ENCODE measurements at places on chromosomes 5 and 9.

DNA sequence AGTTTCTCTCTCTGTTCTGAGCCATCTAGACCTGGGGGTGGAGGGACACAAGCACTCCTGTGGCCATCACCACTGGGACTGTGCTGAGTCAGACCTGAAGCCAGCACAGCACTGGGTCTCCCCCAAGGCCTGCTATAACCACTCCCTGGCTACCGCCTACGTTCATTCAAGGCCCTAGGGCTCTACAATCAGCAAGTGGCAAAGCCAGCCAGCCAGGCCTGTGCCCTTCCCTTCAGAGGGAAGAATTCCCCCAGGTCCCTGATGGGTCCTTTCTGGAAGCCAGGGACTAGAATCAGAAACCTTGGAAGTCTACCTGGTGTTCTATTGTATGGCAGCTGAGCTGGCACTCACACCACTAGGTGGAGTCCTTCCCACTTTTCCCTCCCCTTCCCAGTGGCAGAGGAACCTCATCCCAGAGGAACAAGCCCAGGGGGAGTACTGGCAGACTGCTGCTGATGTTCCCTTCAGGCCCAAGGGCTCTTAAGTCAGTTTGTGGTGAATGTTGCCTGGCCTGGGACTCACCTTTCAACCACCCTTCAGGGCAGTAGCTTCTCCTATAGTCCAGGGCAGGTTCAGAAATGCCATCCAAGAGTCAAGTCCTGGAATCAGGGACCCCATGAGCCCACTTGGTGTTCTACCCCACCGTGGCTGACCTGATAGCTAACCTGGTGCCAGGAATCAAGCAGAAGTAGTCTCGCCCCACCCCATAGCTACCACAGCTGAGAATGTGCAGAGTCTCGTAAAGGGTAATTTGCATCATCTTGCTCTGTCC, 20.0 kb downstream of the JMY start:
- DNase-seq = no peak

- DNase-seq = no peak
These were observed 6.0 kb downstream of the SLC46A2 start for GRCh38 chr9:112884721-112885120.

DNA sequence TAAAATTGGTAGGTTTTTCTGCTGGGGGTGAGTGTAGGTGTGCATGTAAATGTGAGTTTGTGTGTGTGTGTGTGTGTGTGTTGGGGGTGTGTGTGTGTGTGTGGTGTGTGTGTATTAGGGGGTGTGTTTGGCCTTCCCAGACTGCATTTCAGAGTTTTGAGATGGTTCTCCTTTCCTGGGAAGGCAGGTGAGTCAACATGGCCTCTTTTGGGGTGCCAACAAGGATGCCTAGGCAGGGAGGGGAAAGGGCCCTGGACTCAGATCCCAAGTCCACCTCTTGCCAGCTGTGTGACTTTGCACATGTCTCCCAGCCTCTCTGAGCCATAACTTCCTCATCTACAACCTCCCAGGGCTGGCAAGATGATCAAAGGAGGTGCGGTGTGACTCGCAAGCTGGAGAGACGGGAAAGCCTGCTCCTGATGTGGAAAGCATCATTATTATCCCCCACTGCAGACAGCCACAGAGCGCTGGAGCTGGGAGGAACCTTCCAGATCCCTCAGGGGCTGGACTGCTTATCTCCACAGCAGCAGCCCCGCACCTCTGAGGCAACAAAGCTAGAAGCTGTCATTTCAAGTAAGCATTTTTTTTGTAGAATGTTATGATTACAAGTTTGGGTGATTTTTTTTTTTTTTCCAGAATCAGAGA, 63.5 kb upstream of the TBC1D2 start:
- no peak for DNase-seq

- no peak for DNase-seq
These were observed 301.4 kb upstream of the DAP start for GRCh38 chr5:11062397-11062796.

DNA sequence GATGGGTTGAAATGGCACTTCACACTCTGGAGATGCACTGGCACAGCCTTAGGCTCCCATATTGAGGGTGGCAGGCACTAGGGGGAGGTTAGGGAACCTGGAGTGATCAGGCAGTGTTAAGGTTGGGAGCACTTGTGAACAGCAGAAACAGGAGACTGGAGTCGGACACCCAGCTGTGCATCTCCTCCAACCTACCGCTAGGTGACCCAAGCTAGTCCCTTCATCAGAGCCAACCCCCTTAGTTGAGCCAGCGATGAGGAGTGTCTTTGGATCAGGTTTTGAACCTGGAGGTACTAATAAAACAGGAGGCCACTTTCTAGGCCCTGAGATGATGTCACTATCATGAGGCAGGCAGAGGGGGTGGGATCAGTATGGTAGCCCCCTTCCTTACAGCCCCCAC, 1.7 kb downstream of the ACTL7B start:
- no peak for DNase-seq

- no peak for DNase-seq
These were observed 19.4 kb downstream of the CCNH start for GRCh38 chr5:87393331-87393730.

DNA sequence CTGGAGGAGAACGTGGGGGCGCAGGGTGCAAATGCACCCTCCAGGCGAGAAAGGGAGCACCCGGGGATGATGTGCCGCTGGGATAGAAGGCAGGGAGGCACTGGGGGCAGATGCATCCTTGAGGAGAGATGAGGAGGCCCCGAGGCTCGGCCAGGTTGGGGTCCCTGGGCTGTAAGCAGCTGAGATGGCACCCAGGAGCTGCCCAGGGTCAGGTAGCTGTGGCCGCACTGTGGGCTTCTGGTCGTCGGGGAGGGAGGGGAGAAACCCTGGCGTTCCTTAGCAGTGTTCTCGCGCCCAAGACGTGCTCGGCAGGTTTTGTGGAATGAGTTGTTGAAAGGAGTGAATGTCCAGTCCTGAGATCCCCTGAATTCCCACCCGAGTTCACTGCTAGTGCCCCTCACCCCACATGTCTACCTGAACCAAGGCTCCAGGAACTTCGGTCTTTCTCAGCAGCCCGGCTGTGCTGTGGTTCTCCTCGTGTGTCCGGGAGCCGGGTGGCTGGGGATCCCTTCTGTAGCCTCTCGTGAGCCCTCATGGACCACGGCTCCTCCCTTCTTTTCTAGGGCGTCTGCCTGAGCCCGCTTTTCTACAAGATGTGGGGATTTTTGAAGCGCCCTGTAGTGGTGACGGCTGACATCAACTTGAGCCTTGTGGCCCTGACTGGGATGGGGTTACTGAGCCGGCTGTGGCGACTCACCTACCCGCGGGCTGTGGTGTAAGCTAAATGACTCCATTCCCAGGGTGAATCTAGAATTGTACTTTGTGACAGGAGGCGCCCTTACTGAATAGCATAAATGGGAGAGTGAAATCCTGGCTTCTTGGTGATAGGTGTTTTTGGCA, 1.1 kb downstream of the POMT1 start:
- DNase-seq = peak; percentile 56

DNA sequence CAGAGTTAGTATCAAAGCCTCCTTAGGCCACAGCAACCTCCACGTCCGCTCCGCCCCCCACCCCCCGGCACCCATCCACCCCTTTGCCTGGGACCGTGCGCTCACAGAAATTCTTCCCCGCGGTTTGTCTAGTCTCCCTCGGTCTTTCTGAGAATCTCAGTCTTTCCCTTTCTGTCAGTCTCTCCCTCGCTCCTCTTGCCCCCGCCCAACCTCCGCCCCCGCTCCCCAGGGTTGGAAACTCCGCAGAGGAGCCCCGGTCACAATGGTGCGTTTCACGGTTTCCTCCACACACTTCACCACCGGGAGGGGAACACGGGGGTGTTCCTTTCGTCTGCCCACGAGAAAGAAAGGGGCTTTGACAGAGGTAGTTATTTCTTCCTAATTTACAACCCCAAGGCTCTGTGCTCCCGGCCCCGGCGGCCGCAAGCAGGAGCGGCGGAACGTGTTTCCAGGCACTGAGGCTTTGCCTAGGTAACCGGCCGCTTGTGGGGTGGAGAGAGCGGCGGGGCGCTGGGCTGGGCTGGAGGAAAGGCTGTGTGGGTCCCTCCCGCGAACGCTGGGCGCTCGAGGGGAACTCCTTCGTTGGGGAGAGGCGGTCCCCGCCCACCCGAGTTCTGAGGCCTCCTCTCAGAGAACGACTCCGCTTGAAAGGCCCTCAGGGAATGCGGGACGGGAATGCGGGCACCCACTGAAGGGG, 2.1 kb downstream of the NR4A3 start:
- DNase-seq = peak; percentile 83

DNA sequence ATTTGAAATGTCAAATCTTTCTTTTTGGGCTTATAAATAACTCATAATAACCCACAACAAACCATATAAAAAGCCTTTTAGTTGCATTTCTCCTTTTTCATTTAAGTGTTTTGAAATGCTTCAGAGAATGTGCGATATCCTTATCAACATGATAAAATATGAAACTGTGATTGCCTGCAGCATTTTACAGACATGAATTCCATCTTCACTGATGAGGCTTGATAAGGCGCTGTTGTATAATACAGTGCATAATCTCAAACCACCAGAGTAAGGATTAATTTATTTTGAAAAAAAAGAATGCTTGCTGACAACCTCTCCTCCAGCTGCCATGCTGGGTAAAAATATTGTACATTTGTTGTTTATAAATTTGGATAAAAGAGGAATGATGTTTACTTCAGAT, 216.8 kb downstream of the PBX3 start:
- no peak for DNase-seq

- no peak for DNase-seq
These were observed 77.3 kb upstream of the CTSL start for GRCh38 chr9:87648606-87649005.

GRCh38 chr9:133521122-133522072, 3.4 kb downstream of the MYMK start:
- DNase-seq = no peak

GRCh38 chr9:83625178-83625577, 2.2 kb downstream of the IDNK start:
- no peak for DNase-seq

DNA sequence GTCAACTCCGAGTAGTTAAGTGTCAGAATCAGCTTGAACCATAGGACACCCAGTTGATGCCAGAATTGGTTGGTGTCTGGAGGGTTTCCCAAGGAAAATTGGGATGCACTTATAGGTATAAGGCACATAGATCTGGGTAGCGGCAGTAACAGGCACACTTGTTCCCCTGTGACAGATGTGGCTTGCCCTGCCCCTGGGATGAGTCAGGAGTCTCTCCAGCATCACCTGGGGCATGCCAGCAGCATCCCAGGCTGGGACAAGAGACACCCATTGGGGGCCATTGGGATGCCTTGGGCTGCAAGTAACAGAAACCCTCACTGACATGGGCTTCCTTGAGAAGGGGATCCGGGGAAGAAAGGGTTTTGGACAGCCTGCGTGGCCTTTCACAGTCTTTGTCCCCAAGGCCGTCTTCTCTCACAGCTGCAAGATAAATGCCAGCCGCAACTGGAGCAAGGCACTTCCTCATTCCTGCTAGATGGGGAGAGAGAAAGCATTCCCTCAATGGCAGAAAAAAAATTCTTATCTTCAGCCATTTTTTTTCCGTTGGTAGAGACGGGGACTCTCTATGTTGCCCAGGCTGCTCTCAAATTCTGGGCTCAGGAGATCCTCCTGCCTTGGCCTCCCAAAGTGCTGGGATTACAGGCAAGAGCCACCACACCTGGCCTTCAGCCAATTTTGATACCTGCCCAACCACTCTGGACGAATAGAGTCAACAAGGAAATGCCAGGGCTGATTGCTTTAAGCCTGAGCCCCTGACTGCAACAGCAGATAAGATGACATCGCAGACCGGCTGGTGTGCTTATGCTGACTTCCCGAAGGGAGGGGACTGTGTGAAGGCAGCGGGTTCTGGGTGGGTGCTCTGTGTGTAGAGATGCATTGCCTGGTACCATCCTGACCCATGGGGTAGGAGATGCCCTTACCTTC, 13.3 kb upstream of the RNF130 start:
- no peak for DNase-seq

- no peak for DNase-seq
These were observed at the start of gene OGN for GRCh38 chr9:92404042-92404836. TSS of gene OGN (minus strand) at chr9:92404578. CDS start at chr9:92403407, 1,171 bp downstream.

- no peak for DNase-seq
These were observed 38.7 kb downstream of the APC start for GRCh38 chr5:112776301-112776856.
